Suppressor macrophage treated with lipopolysaccharide for 4 hours (primary cell): ENCODE measurements at places on chromosomes 7 and 10.

DNA sequence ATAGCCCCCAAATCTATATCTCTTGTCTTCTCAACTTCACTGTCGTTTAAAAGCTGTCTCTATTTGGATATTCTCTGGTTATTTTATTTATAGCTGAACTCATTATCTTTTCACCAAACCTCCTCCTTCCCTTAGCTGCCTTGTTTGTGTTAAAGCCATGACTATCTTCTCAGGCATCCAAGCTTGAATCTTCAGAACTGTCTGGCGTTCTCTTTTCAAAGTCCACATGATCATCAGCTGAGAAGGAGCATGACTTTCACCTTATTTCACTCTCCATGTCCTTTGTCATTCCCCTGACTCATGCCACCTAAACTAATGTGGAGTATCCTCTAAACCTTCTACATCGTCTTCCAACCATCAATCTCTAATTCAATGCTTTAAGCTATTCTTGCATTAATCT, 5.7 kb upstream of the GLCCI1 start:
- no peak for DNase-seq

DNA sequence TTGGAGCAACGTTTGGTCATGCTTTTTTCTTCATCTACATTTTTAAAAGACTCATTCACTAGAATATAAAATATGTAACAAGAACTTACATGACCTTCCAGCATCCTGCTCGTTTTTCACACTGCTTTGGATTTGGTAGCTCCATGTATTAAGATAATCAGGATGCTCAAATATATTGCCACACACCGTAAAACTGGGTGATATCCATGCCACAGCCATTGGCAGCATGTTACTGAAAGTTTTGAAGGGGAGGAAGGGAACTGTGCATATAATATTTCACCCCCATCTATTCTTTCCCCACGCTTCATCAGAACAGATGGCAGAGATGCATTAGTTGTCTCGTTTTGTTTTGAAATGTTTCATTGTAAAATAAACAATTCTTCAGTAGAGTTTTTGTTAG, 158.2 kb downstream of the RNLS start:
- no peak for DNase-seq

DNA sequence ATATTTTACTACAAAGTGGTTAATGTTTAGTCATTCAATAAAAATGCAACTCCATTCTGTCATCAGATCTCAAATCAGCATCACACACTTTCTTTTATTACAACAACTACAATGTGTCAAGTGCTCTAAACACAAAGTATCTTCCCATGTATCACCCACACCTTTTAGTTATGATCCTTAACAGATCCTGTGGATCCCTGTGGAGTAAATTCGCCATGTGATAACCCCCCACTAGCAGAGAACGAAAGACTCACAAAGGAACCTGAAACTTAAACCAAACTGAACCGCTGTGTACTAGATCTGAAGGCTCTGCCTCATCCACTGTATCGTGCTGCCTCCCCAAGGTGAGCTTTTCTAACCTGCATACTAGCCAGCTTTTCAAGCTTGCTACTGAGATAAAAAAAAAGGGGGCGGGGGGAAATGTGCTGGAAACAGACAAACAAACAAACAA, 1.7 kb downstream of the DPY19L1 start:
- DNase-seq, result no peak

GRCh38 chr10:85761906-85762445, 604.6 kb downstream of the GRID1 start:
- DNase-seq, result no peak
